ENCODE measurements at places on chromosomes 12 and 14. TPM values are rescaled to one million over a fixed set of nuclear protein-coding genes. Genes with fewer than 3 reads are reported as not detected.

DNA sequence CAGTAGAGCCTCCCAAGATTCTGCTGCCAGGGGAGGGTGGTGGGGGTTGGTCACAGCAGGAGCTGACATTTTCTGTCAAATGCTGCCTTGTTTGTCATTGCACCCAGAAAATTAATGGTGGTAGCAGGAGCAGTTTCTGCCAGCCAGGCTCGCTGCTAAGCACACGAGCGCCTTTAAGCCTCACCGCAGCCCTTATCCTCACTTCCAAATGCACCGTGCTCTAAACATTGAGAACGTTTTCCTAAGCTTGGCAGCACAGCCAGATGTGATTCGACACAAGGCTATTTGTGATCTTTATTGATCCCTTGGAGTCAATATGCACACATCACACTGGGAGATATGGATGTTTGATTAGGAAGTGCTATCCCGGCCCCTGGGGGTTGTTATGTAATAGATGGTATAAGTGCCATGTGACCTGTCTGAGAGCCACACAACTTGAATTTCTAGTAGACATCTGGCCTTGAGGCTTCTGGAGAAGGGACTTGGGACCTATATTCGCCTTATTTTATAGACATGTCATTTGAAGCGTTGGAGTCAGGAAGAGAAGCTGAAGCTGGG is 31.6 kb upstream of the BEGAIN start:
- DNase-seq, result no peak

The IL26 gene
- total RNA-seq, result not detected

DNA sequence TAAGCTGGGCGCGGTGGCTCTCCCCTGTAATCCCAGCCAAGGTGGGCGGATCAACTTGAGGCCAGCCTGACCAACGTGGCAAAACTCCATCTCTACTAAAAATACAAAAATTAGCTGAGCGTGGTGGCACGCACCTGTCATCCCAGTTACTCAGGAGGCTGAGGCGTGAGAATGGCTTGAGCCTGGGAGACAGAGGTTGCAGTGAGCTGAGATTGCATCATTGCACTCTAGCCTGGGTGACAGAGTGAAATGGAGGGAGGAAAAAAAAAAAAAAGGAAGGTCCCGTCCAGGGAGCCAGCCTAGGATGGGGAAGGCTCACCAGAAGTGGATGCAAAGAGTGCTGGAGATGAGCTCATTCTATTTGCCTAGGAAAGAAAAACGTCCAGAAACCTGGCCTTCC is 1.9 kb upstream of the CD27 start:
- DNase-seq, result no peak

The OR4M1 gene
- total RNA-seq, result not detected

GRCh38 chr14:23125933-23126524 is 7.0 kb upstream of the CEBPE start:
- no peak for DNase-seq

The PLEKHG7 gene
- not detected for total RNA-seq

DNA sequence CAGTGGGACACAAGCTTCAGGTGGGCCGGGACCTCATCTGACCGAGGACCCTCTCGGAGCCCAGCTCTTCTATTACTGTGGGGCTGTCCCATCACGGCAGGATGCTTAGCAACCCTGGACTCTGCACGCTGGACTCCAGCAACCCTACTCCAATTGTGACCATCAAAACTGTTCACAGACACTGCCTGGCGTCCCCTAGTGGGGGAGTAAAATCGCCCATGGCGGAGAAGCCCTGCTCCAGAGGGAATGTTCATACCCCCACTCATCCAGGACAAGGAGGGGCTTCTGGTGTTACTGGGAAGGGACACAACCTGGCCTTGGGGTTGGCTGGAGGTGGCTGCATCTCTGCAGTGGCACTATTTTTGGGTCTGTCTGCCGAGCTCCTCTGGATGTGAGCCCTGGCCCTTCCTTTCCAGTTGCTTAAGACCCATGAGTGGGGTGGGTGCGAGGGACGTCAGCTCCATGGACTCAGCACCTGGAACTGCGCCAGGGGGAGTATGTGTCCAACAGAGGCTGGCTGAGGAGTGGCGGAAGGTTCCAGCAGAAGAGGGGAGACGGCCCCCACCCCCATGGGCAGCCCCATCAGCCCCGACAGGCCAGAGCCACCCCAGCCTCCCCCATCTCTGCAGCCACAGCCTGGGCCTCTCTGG is 103.8 kb downstream of the RFLNA start:
- no peak for DNase-seq

The PFKM gene
- 56.4 TPM for total RNA-seq

DNA sequence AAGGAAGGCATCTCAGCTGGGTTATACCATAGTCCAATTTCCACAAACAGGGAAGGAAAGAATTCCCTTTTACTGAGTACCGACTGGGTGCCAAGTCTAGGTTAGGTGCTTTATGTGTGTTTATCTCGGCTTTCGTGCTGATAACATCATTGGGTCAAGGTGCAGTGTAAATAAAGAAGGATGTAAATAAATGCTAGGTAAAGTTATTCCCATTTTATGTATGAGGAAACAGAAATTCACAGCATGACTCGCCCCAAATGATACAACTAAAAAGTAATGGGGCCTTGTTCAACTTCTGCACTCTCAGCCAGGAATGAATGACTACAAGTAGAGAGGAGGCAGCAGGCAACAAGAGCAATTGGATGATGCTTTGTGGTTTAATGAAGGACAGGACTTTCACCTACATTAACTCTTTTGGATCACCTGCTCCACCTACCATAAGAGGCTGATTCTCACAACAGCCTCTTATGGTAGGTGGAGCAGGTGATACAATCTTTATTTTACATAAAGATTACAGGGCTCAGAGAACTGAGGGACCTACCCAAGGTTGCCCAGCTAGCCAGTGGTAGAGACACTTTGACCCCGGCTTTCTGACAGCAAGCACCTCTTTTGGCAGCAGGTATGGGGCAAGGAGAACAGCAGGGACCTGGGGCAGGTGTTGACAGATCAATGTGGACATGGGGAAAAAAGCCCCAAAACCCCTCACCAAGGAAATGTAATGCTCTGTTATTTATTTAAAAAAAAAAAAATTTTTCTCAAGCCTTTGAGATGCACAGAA is 213.4 kb upstream of the NUDT4 start:
- DNase-seq, result no peak

The PLD4 gene
- total RNA-seq, result not detected

The ADCY6 gene
- 10.3 TPM for total RNA-seq

DNA sequence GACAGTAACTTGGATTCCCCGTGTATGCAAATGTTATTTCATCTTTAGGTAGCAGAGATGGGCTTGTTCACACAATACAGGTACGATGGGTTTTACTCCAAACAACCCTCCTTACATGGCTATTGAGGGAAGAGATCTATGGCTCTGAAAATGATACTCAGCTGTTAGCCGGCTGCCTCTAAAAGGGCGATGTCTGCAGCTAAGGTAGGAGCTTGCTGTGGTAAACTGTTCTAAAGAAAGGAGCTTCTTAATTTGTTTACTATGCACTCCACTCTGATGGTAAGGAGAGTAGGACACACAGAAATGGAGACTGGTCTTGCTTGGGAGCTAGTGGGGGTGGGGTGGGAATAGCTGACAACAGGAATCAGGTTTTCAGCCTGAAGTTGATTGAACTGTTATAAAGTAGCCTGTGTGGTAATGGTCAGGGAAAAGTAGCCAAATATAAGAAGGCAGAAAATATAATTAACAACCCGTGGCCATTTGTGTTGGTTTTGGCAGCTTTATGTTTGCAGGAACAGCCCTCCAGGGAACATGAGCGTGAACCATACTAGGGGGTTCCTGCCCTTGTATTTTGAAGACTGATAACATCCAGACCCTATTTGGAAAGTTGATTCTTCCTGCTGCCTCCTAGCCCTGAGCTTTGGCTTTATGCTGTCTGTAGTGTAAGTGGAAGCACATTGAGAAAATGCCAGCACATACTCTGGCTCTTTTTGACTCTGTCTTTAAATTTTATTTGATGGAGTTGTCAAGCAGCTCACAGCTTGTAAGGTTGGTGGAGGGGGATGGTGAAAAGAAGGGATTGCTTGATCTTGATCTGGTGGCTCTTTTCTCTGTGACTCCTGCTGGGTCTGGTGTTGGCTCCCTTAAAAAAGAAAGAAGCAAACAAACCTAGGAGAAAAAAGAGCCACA is 929.8 kb downstream of the DIO2 start:
- no peak for DNase-seq

The RNASE4 gene
- total RNA-seq, result 14.2 TPM

The RIPK3 gene
- 1.3 TPM for total RNA-seq

The NT5DC3 gene
- 4.1 TPM for total RNA-seq

- DNase-seq, result no peak
These were observed 45.6 kb downstream of the DNAH10 start for GRCh38 chr12:123807670-123808069.

- DNase-seq, result no peak
These were observed 37.7 kb downstream of the C12orf50 start for GRCh38 chr12:87991483-87991882.

DNA sequence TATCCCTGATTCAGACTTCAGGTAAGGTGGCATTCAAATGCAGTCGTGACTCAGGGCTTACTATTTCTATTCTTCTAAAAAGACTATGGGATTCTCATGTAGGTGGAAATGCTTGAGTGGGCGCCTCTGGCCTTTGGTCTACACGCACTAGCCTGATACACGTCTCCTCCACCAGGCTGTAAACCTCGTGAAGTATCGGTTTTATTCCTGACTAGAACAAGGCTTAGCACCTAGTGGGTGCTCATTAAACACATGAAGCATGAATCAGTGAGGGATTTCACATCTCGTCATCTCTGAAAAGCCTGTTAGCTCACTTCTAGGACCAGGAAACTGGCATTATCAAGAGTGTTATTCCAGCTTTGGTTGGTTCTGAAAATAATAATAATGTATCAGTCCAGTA is 17.7 kb upstream of the HNF1A start:
- no peak for DNase-seq

- no peak for DNase-seq
These were observed 32.9 kb downstream of the SOS2 start for GRCh38 chr14:50198499-50198898.

DNA sequence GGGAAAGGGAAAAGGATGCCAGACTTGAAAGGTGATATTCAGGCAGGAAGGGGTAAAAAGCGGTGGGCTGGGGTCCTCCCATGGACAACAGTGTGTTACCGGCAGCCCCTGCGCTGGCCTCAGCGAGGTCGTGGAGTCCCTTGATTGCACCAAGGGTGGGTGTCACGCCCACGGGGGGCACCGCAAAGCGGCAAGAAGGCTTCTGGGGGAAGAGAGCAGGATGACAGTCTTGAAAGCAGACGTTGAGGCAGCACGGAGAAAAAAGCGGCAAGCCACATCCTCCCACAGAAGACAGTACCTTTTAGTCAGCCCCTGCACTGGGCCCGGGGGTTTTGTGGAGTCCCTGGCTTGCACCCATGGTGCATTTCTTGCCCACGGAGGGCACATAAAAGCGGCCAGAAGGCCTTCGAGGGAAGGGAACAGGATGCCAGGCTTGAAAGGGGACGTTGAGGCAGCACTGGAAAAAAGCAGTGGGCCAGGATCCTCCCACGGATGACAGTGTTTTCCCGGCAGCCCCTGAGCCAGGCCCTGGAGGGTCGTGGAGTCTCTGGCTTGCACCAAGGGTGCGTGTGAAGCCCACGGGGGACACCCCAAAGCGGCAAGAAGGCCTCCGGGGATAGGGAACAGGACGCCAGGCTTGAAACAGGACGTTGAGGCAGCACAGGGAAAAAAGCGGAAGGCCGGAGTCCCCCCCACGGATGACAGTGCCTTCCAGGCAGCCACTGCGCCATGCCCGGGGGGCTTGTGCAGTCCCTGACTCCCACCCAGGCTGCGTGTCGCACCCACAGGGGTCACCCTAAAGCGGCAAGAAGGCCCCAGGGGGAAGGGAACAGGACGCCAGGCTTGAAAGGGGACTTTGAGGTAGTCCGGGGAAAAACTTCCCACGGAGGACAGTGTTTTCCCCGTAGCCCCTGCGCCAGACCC is 162.2 kb upstream of the ALG10B start:
- no peak for DNase-seq

The KRT80 gene
- total RNA-seq, result 2.1 TPM

- DNase-seq, result no peak
These were observed 34.3 kb upstream of the PLEKHG6 start for GRCh38 chr12:6275928-6276887.

DNA sequence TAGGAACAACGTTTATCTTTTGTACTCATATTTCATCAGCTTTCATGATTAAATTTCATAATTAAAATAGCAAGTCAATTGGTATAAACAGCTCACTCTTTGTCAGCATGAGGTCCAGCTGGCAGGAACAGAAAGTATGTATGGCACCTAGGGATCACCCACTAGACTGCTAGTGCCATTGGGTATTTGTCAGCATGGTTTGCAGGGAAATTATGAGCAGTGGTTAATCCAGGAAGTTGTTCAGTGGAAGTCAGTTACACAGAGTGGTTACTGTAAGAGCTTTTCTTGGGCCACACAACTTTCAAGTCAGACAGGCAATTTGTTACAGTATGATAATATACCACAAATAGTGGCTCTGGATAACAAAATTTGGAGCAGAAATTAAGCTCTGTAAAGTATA is 340.3 kb upstream of the RGS6 start:
- peak; percentile 82 for DNase-seq

- DNase-seq, result no peak
These were observed 23.2 kb downstream of the PXN start for GRCh38 chr12:120242275-120242799.

DNA sequence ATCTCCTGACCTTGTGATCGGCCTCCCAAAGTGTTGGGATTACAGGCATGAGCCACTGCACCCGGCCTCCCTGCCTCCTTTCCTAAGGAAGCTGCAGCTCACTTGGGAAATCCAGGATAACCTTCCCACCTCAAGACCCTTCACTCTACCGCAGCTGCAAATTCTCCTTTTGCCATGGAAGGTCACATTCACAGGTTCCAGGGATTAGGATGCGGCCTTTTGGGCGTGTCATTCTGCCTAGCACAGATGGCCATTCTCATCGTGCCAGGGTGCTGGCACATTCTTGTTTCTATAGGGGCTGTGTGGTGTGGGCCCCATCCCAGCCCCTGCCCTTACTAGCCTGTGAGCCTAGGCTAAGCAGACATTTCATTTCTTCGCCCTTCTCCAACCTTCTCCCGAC is 219.9 kb downstream of the CHST11 start:
- DNase-seq, result no peak

The NOS1 gene
- total RNA-seq, result not detected

- no peak for DNase-seq
These were observed 135.7 kb upstream of the SEL1L start for GRCh38 chr14:81669308-81669707.

DNA sequence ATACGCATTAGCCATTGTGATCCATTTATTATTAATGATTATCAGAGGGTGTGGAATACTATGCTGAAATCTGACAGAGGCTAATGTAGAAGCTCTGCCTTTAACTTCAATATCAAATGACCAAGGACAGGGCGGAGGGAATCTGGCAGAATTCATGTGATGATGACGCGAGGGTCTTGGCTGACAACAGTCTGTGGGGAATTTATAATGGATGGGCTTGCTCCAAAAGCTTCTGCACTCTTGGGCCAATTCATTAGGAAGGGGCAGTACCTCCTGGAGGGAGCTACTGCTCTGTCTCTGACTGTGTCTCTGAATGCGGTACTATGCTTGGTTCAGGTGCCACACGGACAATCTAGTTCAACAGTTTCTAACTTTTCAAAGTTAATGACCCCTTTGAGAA is 46.2 kb downstream of the GALNT8 start:
- DNase-seq, result no peak

The ANKRD33 gene
- not detected for total RNA-seq

Data from RPMI7951 (cell line).